ENCODE measurements at places on chromosomes 5 and 9.

DNA sequence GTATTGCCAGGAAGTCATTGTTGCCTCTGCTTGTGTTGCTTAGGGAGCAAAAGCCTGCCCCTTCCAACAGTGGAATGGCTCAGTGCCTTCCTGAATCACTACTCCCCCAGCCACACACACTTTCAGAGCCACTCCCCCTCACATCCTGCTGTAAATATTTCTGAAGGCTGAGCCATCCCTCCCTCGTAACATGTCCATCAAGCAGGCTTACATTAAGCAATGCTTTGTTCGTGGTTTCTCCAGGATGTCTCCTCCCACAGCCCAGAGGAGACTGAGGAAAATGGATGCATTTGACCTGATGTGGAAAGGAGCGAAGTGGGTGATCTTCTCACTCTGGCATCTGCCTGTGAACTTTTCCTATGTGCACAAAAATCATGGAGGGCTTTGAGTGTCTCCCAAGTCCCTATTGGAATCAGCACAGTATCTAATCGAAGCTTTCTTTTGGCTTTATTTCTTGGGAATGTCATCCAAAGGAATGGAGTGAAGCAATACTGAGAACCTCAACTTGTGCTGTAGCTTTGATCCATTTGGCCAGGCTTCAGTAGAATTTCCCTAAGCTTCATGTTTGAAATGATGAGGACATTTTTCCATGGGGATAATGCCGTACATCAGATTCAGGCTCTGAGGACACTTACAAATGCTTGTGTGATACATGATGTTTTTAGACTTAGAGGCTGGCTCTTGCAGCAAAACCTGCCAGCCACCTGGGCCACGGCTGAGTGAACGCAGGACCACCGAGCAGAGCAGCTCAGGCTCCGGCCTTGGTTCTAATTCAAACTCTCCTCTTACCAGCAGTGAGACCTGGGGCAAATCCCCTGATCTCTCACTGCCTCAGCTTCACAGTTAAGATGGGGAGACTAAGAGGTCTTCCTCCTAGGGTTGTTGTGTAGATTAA is 389.1 kb downstream of the ENC1 start:
- peak; percentile 70 for DNase-seq

GRCh38 chr5:6143523-6143922 is 234.8 kb downstream of the MED10 start:
- DNase-seq = no peak

DNA sequence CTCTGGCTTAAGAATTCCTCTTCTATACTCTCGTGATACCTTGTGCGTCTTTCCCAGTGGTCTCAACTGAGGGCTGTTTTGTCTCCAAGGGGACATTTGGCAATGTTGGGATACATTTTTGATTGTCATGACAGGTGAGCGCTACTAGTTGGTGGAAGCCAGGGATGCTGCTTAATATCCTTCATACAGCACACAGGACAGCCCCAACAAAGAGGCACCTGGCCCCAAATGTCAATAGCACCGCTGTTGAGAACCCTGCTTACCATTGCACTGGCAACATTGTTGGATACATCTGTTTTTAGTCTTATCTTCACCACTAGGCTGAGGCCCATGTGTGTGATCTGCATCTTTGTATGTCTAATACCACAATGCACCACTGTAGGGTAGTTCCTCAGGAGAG is 114.1 kb downstream of the C9orf152 start:
- no peak for DNase-seq

DNA sequence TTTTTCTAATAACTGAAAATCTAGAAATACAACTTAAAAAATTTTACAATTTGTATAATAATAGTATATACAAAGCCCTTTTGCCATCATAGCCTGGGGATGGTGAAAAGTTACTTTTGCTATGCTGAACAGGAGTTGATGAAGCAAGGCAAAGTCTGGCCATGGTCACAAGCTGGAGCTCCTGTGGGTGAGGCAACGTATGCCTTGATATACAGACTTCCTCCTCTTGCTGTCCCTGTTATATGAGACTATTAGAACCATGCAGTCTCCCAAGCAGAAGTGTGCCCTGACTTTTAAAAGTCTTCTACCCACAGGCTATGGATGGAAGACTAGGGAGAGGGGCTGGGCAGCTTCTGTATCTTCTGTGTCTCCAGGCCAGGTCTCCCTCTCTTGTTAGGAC is 15.7 kb downstream of the FAM151B start:
- no peak for DNase-seq

GRCh38 chr5:135601466-135601865 is 22.7 kb upstream of the CXCL14 start:
- DNase-seq = no peak

DNA sequence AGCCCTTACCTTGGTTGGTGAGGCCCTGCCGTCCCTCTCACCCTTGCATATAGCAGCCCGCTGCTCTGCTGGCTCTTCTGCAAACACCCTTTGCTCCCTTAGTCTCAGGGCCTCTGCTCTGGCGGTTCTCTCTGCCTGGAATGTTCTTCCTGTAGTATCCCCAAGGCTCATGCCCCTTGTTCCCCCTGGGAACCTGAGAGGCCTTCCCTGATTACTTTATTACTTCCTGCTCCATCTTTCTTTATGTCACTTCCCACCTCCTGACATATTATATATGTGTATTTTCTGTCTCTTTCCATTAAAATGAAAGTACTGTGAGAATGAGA is 73.9 kb upstream of the SPRY4 start:
- DNase-seq = no peak

- DNase-seq = no peak
These were observed 124.7 kb upstream of the VLDLR start for GRCh38 chr9:2496934-2497333.

DNA sequence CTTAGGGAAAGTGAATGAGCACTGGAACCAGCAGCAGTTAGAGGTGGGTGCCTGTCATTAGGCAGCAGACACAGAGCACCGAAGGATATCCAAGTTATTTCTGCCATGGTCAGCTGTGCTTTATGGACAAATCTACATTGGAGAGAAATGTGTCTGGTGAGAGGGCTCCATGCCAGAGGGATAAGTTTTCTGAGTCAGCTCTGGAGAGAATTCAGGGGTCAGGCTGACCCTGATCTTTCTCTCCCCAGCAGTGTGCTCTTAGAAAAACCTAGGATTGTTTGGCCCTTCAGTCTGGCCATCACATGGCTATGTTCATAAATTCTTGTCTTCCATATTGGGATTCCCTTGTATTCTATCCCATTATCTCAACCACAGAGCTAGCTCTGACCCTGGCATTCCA is 8.9 kb upstream of the IL17B start:
- DNase-seq = no peak

DNA sequence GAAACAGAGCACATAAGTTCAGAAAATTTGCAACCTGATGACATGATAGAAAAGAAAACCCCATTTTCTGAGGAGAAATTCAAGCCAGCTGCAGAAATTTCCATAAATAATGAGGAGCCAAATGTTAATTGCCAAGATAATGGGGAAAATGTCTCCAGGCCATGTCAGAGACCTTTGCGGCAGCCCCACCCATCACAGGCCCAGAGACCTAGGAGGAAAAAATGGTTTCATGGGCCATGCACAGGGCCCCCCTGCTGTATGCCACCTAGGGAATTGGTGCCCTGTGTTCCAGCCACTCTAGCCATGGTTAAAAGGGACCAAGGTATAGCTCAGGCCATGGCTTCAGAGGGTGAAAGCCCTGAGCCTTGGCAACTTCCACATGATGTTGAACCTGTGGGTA is 118.1 kb downstream of the NR2F1-AS1 start:
- DNase-seq = no peak

GRCh38 chr5:52624291-52624690 is 163.4 kb upstream of the ITGA1 start:
- DNase-seq = no peak

DNA sequence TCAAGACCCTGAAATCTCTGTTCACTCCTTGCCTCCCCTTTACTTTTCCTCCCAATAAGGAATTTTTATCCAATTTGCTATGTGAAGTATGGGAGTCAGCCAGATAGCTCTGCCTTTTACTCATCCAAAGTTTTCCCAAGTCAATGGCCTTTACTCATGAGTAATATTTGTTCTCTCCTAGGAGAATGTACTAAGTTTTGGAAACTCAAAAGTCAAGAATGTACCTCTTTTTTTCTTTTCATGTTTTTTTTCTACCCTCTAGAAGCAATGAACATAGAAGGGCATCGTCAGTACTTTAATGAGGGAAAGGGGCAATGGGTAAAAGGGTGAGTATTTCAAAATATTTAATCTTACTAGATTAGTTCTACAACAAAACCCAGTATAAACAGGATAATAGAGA is 140.2 kb upstream of the SGCD start:
- DNase-seq = no peak

DNA sequence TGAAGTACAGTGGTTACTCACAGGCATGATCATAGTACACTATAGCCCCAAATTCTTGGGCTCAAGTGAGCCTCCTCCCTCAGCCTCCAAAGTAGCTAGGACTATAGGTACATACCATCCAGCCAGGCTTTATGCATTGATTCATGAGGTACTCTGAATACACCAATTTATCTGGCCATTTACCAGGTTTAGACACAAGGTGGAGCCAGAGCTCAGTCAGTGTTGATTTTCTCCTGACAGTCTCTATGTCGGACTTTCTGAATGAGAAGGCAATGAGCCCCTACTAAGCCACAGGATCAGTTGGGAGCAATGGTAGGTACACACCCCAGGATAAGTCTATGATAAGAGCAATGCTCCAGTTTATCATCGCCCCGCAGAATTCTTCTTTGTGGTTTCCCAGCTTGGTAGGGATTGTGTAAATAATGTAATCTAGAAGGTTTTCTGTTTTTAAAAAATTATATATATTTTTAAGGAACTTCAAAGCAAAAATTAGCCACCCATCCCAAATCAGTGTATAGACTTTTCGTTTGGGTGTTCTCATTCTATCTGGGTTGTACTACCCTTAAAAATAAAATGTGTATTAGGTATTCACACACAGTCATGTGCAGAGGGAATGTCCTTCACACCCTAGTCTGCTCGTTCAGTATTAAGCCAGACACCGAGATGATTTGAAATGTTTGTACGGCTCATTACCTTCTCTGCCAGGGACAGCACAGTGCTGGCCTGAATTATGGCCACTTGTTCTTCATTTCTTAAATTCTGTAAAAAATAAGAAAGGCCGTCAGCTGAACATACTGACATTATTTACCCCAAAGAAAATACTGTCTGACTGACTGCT is 118.4 kb upstream of the DPYSL3 start:
- peak; percentile 38 for DNase-seq

DNA sequence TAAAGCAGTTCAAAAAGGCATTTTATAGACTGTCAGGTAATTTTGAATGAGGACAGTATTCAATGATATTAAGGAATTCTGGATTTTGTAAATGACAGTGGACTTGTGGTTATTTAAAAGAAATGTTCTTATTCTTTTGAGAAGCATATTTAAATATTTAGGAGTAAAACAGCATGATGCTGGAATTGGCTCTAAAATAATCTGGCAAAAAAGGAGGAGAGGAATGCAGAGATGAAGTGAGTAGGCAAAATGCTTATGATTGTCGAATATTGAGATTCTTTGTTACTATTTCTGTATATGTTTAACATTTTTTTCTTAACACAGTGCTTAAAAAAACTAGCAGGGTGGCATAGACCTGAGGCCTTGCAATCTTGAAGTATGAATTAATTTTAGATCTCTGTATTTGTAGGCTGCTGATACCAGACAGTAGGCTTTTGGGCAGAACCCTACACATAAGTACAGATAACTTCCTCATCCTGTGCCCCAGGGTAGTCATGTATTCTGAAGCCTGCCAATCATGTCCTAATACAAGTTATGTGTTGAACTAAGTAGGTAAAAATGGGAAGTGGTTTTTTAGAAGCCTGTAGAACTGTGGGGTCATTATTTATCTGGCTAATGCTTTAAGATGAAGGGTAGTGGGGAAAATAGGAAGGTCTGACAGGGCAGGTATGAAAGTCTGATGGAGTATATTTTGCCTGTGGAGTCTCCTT is 9.4 kb downstream of the CD180 start:
- no peak for DNase-seq

DNA sequence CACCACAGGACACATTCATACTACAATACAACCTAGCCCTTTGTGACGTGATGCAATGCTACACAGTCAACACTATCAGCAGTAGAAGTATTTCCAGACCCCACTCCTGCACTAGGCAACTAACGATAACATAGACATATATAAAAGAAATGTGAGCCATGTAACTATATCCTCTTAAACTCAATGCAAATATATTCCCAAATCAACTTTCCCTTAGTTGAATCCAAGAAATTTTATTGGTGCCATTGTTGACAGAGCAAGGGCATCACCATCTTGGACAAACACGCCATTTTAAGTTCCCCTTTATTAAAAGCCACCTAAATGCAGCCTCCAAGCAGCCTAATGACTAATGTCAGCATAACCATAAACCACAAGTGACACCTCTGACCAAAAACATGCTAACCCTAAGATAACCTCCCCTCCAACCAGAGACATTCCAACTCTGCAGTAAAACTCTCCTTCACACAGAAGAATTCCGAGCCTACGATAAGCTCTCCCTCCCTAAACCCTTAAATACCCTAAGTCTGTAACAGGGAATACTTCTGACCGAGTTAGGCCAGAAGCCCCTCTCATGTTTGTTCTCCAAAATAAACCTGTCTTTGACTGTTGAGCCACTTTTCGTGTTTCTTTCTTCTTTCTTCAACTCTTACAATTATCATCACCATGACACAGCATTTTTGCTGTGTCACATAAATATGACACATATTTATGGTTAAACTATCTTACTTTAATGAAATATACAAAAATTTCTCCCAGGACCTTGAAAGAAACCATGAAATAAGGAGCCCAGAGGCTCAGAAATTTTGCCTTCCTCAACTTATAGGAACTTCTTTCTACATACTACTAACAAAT is 1497.8 kb downstream of the EFNA5 start:
- no peak for DNase-seq

GRCh38 chr5:59246882-59247281 is 646.6 kb downstream of the PDE4D start:
- DNase-seq = no peak

DNA sequence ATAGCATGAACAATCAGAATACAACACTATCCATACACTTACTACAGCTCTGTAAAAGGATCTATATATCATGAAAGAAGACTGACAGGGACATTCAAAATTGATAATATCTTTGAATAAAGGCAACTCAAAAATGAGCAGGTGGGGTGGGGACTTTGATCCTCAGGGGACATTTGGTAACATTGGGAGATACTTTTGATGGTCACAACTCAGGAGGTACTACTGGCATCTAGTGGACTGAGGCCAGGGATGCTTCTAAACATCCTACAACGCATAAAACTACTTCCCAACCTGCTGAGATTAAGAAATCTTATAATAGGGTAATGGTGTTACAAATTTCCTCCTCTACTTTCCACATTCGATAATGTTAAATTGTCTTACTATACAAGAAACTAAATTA is 243.9 kb downstream of the ARL15 start:
- no peak for DNase-seq

DNA sequence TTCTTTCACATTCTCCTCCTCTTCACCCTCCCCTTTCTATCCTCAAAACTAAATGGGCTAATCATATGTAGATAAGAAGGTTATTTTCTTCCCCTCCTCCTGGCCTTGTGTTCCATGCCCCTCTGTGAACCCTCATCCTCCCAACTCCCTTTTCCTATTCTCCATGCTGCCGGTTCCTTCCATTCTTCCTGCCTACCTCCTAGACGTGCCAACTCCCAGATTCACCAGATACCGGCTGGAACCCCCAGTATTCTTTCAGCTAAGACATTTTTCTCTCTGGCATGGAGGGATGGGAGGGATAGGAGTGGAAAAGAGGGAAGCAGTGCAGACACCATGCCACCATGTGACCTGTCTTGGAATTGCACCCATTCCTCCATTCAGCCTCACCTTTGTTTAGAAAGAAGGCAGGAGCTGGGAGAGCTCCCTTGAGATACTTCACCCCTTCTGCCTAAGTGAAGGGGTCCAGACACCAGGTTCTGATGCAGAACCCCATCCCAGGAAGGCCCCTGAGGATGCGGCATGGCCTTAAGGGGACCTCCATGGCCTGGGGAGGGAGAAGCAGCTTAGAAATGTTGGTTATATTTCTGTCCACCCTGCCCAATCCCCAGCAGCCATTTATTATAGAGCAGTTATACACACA is 4.8 kb downstream of the DNAJB5 start:
- peak; percentile 49 for DNase-seq

Data from Caki2 (cell line).